ENCODE measurements at places on chromosomes 12 and 14. TPM values are rescaled to one million over a fixed set of nuclear protein-coding genes. Genes with fewer than 3 reads are reported as not detected.

- no peak overlapping the region for H3K4me3 ChIP-seq
- DNase-seq: no peak
- peaks cover 36% of the 10 kb centered on the region for H3K4me1 ChIP-seq
- H3K27ac ChIP-seq: no peak overlapping the region
Measured at GRCh38 chr12:95004610-95005009, 1.1 kb upstream of the NDUFA12 start.

The SERPINA10 gene
- total RNA-seq: not detected

The OR4M1 gene
- not detected for total RNA-seq

DNA sequence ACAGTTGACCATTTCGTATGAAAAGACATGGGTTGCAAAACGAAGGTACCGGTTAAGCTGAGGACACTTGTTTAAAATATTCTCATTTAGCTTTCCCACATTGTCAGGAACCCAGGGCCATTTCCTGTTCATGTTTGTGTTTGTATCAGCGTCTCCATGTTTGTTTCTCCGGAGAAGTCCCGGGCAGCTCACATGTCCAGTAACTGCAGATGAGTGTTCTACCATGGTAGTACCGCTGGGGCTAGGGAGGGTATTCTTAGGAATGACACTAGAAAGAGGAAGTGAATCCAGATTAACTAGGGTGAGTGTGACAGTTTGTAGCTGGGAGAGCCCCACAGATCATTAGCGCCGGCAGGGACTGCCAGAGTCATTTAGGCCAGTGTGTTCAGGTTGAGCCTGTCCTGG, 50.0 kb upstream of the EVL start:
- no peak overlapping the region for H3K4me3 ChIP-seq
- DNase-seq: no peak

GRCh38 chr12:118010903-118011302, 5.6 kb upstream of the RFC5 start:
- no peaks in the 10 kb centered on the region for H3K4me1 ChIP-seq
- no peak for DNase-seq
- H3K4me3 ChIP-seq: no peak overlapping the region
- H3K27me3 ChIP-seq: no peaks in the 10 kb centered on the region
- no peaks in the 10 kb centered on the region for H3K36me3 ChIP-seq

DNA sequence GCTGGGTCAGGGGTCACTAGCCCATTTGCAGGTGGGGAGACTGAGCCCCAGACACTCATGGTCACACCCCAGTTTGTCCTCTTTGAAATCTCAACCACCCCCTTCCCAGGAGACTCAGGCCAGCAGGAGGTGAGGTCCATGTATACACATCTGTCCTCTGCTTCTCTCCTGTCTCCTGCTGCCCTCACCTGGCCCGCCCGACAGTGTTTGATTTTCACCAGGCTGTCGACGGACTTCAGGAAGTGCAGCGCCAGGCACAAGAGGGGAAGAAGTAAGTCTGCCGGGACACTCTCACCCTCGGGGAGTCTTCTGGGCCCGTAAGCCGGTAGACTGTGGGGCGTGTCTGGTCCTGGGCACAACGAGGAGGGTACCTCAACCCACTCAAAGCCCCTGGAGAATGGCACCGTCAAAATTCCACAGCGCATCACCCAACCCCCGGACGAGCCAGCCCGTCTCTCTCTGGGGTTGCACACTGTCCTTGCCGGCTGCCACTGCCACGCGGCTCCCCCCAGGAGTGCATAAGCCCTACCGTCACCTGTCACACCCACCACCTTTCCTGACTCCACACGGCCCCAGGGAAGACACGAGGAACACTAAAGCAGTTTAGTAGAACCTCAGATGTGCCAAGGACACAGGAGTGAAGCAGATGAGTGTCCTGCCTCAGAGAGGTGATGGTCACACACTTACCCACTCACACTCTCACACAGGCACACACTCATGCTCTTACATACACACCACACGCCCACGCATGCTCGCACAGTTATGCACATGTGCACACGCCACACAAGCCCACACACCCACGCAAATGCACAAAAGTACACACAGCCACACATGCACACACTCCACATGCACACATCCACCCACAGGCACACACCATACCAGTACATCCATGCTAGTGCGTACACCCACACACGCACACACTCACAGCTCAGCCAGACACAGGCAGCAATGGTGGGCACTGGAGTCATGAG, 13.1 kb upstream of the SIVA1 start:
- DNase-seq: no peak
- no peaks in the 10 kb centered on the region for H3K36me3 ChIP-seq
- H3K27ac ChIP-seq: no peak overlapping the region
- peaks cover 10% of the 10 kb centered on the region for H3K4me1 ChIP-seq
- H3K27me3 ChIP-seq: no peaks in the 10 kb centered on the region
- H3K4me3 ChIP-seq: no peak overlapping the region

DNA sequence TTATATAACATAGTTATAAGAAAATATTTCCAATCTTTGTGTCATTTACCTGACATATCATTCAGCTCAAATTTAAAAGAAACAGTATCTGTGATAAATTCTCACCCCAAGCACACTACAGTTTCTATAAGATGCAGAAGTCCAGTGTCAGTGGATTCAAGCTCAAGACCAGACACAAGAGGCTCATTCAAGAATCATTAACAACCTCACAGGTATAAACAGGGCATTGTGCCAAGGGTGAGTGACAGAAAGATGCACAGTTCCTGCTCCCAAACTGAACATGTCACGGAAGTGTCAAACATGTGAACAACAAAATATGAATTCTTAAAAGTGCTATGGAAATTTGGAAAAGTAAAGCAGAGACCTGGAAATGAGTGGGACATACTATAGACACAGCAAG, 12.8 kb downstream of the ATP2B1 start:
- H3K27me3 ChIP-seq: no peaks in the 10 kb centered on the region
- no peaks in the 10 kb centered on the region for H3K36me3 ChIP-seq
- no peak for DNase-seq
- no peak overlapping the region for H3K27ac ChIP-seq

The TBC1D30 gene
- 9.4 TPM for total RNA-seq

Measured in transverse colon (tissue), 4 donors.